Mesenteric fat pad (tissue), 1 donor: ENCODE measurements at places on chromosomes 12 and 14. TPM values are rescaled to one million over a fixed set of nuclear protein-coding genes. Genes with fewer than 3 reads are reported as not detected.
A peak's percentile ranks its signal among the peaks of the same experiment; 100 is the strongest.

TAS2R30 gene
- 4.1 TPM for total RNA-seq

VWF gene
- 733 TPM for total RNA-seq

KCNH5 gene
- total RNA-seq = not detected

RBM23 gene
- 53.8 TPM for total RNA-seq

FGF6 gene
- total RNA-seq = not detected

GRCh38 chr12:108021141-108021540 is 107.9 kb upstream of the WSCD2 start:
- no peak for DNase-seq

DNA sequence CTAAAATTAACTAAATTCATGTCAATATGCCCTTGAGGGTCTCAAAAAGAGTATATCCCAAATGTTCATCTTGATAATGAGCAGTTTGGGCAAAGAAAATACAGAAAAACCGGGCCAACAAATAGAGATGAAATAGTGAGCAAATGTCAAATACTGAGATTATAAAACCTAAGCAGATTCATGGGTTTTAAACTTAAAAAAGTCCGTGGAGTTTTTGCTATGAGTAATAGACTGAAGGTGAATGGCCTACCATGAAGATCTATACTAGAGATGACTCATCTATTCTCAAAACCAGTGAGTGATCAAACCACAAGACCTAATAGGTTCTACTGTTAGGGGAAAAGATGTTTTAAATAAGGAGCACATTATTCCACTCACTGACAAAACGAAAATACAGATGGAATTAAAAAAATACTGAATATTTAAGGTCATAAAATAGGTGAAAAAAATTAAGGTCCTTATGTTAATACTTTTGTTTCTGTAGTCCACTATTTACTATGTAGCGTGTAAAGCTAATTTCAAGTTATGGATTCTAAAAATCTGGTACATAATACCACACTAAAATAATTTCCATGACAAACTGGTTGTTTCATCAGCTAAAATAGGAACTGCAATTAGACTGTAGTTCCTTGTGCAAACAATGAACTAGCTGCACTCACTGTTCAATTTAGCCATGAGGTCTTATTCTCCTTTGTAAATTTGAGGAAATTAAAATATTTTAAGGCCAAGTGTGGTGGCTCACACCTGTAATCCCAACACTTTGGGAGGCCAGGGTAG is 5.0 kb downstream of the HNRNPC start:
- no peak for DNase-seq

DNA sequence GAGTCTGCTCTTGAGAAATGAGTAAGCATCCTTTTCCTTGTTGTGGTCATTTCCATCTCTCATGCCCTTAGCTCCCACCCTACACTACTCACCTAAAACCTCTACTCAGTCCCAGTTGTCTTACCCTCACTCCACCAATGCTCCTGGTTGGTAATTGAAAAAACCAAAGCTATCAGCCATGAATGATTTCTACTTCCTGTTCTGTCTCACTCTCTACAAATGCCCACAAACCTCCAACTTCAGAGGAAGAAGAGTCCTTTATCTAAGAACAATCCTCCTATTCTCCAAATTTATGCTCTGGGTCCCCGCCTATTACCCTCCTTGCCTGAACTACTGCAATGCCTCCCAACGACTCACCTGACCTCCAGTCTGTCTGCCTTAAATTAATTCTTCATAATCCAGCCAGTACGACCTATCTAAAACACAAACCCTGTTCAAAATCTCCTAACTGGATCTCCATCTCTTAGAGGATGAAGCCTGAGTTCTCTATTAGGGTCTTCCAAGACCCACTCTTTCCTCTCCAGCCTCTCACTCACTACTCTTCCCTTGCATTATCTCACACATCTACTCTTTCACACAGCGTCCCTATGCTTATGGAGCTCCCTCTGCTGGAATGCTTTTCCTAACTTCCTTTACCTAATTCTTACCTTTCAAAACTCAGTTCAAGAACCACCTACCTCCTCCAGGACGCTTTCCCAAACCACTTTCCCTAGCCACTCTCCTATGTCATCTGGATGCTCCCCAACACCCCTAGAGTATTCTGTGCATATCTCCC is 2.2 kb downstream of the DHRS1 start:
- DNase-seq = no peak

GRCh38 chr14:101123618-101124510 is 220.3 kb upstream of the RTL1 start:
- DNase-seq = no peak

- no peak for DNase-seq
Observed at GRCh38 chr12:129659961-129660622, 243.7 kb downstream of the TMEM132D start.

DNA sequence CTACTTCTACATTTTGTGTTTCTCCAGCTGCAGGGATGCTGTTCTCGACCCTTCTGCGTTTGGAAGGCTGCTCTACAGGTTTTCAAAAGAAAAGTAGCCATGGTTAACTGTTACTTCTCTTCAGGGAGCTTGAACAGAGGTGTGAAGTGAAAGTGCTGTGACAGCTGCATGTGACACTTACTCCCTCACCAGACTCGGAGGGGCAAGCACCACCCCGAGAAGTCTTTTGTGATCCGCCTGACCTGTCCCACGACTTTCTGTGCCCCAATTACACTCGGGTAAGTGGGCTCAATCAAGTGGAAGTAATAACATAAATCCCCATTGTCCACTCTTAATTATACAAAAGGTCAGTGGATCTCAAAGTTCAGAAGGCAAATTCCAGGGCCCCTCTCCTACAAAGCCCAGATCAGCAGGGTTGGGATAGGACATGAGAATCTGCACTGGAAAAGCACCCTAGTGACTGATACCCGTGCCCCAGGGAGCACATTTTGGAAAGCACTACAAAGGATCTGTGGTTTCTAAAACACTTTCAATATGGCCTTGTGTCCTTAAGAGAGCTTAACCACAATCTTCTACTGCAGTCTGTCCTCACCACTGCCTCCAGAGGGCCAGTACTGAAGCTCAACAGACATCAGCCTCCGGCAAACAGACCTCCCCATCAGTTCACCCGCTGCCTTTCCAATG is 11.5 kb downstream of the FICD start:
- DNase-seq = no peak

DNA sequence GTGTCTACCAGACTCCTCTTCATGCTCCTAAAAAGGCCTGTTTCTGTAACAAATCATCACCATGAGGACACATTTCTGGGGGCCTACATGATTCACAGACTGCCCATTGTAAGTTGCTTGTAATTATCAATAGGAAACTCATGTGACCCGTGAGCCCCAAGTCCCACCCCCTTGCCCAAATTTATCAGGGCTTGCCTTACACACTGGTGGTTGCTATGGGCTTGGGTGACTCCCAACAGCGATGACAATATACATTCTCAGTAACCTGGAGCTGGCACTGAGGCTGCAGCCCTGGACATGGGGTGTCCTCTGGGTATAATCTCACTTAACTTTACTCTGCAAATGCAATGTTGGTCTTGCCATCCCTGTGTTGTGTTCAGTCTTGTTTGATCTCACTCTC is 149.2 kb downstream of the NRXN3 start:
- no peak for DNase-seq

- no peak for DNase-seq
Observed at GRCh38 chr12:2776129-2776806, 18.5 kb upstream of the FKBP4 start.

- peak; percentile 45 for DNase-seq
Observed at GRCh38 chr12:2295941-2296461, 243.2 kb downstream of the CACNA1C start.

- DNase-seq = no peak
Observed at GRCh38 chr12:51362307-51362706, 15.8 kb upstream of the CELA1 start.

DNA sequence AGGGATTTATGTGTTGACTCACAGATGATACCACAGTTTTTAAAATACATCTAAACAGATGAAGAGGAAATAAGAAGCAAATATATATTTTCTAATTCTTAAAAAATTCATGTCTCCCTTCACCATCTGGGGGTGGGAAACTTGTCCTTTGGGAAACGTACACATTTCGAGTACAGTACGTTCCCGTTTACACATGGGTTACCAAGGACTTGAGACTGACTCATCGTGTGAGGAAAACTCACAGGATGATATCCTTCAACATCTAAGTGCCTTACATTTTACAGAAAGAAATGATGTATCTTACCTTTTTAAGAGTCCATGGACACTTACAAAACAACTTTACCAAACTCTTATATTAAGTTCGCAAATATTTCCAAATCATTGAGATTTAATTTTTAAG is 16.0 kb upstream of the FBLN5 start:
- no peak for DNase-seq

DNA sequence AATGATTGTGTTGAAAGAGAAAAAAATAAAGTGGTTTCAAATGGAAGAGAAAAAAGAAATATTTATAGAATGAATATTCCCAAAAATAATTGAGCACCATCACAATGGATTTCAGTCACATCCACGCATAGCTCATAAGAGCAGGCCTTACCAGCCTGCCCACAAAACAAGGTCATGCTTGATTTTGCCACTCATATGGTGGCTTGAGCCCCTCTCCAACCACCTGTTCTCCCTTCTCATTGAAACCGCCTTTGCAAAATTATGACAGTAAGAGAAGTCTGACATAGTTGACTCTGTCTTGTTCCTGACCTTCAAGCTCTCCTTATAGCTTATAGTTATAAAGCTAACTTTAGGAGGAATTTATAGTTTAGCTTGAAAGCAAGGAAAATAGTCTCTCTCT is 33.3 kb upstream of the NAP1L1 start:
- no peak for DNase-seq

DNA sequence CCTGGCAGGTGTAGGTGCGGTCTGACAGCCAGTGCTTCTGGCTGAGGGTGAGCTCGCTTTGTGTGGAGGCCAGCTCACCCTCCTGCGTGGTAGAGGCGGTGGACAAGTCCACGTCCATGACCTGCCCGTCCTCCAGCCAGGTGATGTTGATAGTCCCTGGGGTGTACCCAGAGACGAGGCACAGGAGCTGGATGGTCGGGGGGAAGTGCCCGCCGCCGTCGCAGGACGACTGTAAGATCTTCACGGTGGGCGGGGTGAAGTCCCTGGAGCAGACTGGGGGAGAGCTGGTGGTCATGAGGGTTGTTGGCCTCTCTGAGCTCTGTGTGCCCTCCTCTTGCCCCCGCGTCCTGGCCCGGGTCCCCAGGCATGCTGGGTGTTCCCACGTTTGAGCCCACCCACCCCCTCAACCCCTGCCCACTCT is 74.6 kb downstream of the TMEM121 start:
- no peak for DNase-seq

- DNase-seq = no peak
Observed at GRCh38 chr12:103348935-103349334, 146.8 kb downstream of the C12orf42 start.
